ENCODE measurements at places on chromosomes 5 and 9.
A peak's percentile ranks its signal among the peaks of the same experiment; 100 is the strongest.

DNA sequence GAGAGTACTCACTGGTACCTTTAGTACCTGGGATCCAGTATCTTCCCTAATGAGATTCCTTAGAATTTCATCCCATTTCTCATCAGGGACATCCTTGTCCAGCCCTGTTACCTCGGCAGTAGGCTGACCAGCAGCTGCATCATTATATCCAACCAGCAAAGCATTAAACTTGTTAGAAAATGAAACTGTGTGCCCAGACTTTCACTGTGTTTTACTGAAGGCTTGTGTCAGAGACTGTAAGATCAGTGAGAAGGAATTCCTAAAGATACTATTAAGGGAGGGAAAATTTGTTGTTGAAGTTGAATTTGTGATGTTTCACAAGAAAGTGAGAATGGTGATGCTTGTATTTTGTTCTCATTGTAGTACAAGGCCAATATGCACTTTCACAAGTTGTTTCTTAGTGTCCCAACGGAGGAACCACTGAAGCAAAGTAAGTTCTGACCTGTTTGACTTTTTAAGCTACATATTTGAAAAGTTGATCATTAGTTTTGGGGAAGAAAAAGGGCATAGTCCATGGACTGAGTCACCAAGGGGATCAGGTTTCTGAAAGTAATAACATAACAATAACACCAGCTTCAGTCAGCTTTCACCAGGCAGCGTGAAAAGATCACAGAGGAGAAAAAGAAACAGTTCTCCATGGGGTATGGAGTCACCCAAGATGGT lies 48.8 kb downstream of the GRAMD2B start:
- no peak for DNase-seq

- no peak for DNase-seq
These were observed 10.5 kb downstream of the NEK6 start for GRCh38 chr9:124268248-124268647.

GRCh38 chr9:128152133-128153059 lies 3.1 kb downstream of the LCN2 start:
- DNase-seq, result no peak

- DNase-seq, result no peak
These were observed 280.8 kb downstream of the FBXL17 start for GRCh38 chr5:108101130-108101529.

DNA sequence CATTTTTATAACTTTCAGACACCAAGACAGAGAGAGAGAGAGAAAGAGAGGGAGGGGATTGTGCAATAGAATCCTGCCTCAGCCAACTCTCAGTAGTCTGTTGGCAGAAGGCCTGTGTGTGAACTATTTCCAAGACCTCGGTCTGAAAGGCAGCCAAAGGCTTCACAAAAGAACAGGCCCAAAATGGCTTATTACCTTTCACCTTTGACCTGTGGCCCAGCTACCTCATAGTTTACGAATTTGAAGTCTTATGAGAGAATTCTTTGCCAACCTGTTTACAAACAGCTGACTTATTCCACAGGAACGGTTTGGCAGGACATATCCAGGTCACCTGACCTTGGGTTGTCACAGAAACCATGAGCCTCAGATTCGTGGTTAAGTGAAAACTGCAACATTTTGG lies 48.6 kb downstream of the NR2F1-AS1 start:
- no peak for DNase-seq

- DNase-seq, result no peak
These were observed 1.2 kb upstream of the SLC4A9 start for GRCh38 chr5:140358738-140359310.

DNA sequence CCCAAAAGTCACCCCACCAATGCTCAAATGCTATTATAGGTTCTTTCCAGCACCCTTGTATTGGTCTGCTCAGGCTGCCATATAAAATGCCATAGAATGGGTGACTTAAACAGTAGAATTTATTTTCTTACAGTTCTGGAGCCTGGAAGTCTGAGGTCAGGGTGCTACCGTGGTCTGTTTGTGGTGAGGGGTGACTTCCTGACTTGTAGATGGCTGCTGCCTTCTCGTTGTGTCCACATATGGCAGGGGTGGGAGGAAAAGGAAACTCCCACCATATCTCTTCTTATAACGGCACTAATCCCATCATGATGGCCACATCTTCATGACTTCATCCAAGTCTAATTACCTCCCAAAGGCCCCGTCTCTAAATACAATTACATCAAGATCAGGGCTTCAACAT lies 257.8 kb upstream of the TARS1 start:
- no peak for DNase-seq

- DNase-seq, result no peak
These were observed 152.6 kb downstream of the MED27 start for GRCh38 chr9:131927091-131927490.

- no peak for DNase-seq
These were observed 80.8 kb downstream of the PCDH1 start for GRCh38 chr5:141797425-141797824.

- DNase-seq, result no peak
These were observed 158.7 kb downstream of the CCDC171 start for GRCh38 chr9:15711531-15711930.

- no peak for DNase-seq
These were observed 37.5 kb downstream of the ERGIC1 start for GRCh38 chr5:172871536-172871935.

GRCh38 chr5:850511-851006 lies at the start of gene ZDHHC11:
Gene ZDHHC11, minus strand, starts transcription at chr5:850986. Its CDS starts 384 bp downstream, at chr5:850602.
- no peak for DNase-seq

DNA sequence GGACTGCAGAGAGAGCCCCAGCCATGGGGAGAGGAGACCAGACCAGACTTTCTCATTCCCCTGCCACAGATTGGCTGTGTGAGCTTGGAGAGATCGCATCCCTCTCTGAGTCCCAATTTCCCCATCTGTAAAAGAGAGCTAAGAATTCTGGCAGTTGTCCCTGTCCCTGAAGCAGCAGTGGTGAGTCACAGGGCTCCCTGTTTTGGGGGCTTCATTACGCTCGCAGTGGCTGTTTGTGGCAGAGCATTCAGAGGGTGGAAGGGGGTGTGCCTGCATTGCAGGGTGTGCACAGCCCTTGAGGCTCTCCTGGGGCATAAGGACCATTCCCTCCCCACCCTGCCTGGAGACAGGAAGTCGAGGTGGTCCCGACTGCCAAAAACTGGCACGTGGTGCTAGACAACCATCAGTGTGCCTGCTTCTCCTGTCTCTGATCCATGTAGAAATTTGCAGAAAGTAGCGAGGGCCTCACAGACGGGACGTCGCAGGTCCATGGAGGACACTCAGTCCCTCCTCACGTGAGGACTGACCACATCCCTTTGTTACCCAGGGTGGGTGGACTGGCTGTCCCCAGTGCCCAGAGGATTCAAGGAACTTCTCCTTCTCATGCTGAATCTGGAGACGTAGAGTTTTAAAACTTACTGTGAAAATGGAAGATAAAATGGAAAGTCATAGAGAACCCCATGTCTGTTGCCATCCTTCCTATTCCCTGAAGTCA lies 35.3 kb downstream of the HRH2 start:
- DNase-seq, result no peak

GRCh38 chr5:10536931-10537579 lies 26.8 kb upstream of the ANKRD33B start:
- DNase-seq, result no peak

DNA sequence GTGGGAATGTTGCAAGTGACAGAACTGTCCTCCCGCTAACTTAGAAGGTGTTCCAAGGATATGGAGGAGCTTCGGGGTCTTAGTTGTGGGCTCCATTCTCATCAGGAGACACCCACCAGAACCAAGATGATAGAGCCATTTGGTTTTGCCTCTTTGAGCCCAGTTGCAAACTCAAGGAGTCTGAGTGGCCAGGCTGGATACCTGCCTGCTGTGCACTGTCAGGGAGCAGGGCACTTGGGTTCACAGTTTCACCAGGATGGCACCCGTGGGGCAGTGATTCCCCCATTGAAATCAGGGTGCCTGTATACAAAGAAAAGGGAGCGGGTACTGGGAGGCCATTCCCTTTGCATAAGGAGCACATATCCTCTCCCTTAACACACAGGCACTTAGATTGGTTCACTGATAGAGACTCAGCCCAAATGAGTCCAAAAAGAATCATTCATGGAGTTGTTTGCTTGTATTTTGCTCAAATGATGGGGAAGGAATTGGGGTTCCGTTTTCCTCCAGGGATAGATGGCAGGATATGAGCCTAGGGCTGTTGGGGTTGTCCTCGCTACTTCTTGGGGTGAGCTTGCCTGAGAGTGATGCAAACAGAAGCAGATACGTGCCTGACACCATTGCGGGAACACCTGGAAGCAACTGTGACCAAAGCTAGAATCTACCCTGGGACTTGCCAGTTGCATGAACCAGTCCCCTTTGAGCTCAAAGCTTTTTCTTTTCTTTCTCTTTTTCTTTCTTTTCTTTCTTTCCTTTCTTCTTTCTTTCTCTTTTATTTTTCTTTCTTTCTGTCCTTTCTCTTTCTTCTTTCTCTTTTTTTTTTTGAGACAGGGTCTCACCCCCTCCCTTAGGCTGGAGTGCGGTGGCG lies 1.3 kb upstream of the PRR7 start:
- no peak for DNase-seq

- DNase-seq, result no peak
These were observed 208.5 kb upstream of the TNC start for GRCh38 chr9:115326461-115326860.

DNA sequence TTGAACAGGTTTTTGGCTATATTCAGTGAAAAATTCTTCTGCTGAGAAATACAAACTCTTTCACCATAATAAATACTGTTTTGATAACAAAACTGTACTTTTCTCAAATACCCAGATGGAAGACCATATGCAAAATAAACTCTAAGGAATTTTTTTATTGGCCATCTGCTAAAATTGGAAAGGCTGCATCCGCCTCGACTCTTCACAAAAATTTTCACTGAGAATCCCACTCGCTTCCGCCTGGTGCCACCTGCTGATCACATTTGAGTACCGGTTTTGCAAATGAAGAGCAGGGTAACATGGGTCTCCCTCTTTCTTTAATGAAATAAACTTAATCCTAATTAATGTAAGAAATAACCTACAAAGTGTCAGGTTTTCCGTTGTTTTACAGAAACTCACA lies 76.4 kb downstream of the TTLL11 start:
- DNase-seq, result no peak

- DNase-seq, result peak; percentile 30
These were observed at the start of gene BSPRY for GRCh38 chr9:113349445-113350094. Gene BSPRY, plus strand, starts transcription at chr9:113349541. Its CDS starts 39 bp downstream, at chr9:113349580.

DNA sequence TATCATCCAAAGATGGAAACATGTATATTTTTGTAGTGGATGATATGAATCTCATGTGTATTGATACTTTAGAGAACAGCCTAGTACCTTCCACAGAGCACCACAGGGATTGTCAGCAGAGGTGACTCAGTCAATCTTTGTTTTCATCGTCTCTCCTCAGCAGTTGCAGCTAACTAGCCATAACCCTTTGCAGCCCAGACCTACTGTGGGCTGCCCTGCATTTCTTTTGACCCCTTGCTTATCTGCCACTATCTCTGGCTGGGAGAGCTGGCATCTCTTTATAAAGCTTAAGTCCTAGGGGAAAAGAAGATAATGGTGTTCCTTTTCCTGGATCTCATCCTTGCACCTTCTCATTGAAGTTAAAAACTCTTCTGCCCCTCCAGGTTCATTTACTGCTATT lies 28.7 kb downstream of the HMGCR start:
- DNase-seq, result no peak

DNA sequence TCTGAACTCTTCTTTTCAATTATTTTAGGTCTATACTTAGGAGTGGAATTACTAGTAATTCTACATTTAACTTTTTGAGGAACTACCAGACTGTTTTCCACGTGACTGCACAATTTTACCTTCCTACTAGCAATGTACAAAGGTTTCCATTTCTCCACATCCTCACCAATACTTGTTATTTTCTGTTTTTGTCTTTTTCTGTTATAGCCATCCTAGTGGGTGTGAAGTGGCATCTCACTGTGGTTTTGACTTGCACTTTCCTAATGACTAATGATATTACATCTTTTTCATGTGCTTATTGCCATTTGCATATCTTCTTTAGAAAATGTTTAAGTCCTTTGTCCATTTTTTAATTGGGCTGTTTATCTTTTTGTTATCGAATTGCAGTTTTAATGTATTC lies 136.9 kb upstream of the EGFLAM start:
- no peak for DNase-seq

- DNase-seq, result no peak
These were observed 139.2 kb upstream of the CCNH start for GRCh38 chr5:87551911-87552310.

GRCh38 chr5:143892271-143892670 lies 80.3 kb downstream of the HMHB1 start:
- no peak for DNase-seq

DNA sequence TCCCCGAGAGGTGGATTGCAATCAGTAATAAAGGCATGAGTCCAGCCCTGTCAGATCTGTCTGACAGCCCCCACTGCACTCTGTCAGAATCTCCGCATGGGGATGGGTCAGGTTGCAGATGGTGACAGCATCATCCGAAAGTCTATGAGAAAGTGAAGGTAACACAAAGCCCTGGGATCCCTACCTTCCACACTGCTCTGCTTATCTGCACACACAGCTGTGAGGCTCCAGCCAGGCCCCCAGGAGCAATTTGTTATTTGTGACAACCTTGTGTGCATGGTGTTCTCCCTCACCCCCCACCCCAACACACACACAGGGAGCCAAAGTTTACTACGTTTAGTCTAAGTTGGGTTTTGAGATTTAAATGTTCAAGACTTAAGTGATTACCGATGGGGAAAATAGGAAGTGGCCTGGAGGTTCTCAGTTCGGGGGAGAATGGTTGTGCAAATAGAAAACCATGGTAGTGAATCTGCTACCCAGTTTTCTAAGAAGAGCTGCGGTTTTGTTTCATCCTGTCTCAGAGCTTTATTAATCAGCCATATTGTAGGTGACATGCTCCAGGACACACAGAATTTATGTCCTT lies 92.7 kb downstream of the SV2C start:
- DNase-seq, result peak; percentile 10

DNA sequence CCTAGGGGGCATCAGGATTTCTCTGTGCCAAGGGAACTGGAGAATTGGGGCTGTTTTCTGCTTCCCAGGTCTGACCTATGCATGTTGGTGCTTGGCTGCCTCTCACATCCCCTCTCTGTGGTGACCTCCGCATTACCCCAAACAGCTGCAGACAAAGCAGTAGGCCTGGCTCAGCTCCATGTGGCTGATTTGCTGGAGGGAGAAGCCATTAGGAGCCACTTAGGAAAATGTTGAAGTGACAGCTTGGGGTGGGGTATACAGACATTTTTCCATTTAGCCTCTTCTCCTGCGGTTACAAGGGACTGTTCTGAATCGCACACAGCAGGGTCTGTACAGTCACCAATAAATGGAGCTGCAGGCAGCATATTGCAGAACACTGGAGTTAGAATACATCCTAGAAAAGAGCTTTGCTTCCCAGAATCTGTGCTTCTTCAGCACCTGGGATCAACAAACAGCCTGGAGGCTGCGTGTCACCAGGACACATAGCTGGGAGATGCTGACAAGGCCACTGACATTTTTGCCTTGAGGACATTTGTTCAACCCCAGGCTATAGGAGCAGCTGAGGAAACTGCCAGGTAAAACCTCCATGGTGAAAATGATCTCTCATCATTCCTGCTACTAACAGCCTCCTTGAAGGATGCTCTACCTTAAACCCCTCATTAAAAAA lies 335.3 kb downstream of the DIRAS2 start:
- no peak for DNase-seq

DNA sequence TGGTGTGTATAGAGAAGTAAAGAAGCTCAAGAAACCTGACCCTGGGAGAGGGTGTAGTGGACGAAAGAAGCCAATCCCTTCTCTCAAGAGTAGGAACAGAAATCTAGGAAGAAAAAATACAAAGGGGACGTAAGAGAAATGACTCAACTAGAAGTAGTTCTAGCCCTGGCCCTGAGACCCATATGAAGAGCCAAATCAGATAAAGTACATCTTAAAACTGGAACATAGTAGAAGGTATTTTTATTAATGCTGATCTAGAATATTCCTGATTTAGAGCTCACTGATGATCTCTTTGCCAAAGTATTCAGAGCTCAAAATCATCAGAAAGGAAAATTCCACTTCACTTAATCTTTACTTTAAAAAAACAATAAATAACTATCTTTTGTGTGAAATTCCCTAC lies 184.8 kb downstream of the MLLT3 start:
- DNase-seq, result no peak
